ENCODE measurements at places on chromosomes 5 and 9.

DNA sequence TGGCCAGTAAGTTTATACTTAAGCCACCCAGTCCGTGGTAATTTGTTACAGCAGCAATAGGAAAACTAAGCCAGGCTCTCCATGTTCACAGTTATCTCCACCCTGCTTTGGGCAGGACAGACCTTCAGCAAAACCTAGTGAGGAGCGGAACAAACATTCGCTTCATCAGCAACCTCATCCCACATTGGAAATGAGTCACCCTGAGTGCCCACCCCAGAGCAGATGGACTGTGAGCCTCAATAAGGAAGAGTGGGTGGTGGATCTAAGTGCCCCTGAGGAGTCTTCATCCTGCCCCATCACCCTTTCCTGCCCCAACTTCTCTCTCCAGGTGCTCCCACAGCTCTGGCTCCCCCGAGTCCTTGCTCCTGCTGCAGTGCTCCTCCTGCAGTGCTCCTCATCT is 78.8 kb downstream of the FSTL4 start:
- no peak for DNase-seq

GRCh38 chr9:110129425-110129824 is 78.5 kb downstream of the C9orf152 start:
- DNase-seq, result no peak

GRCh38 chr9:81874931-81875330 is 53.3 kb upstream of the SPATA31D4 start:
- no peak for DNase-seq

GRCh38 chr5:115673596-115673995 is 47.8 kb upstream of the TMED7 start:
- no peak for DNase-seq

GRCh38 chr5:80103371-80103770 is 68.2 kb downstream of the THBS4 start:
- DNase-seq, result no peak

- no peak for DNase-seq
Measured at GRCh38 chr9:84141741-84142370, 161.3 kb downstream of the RMI1 start.

DNA sequence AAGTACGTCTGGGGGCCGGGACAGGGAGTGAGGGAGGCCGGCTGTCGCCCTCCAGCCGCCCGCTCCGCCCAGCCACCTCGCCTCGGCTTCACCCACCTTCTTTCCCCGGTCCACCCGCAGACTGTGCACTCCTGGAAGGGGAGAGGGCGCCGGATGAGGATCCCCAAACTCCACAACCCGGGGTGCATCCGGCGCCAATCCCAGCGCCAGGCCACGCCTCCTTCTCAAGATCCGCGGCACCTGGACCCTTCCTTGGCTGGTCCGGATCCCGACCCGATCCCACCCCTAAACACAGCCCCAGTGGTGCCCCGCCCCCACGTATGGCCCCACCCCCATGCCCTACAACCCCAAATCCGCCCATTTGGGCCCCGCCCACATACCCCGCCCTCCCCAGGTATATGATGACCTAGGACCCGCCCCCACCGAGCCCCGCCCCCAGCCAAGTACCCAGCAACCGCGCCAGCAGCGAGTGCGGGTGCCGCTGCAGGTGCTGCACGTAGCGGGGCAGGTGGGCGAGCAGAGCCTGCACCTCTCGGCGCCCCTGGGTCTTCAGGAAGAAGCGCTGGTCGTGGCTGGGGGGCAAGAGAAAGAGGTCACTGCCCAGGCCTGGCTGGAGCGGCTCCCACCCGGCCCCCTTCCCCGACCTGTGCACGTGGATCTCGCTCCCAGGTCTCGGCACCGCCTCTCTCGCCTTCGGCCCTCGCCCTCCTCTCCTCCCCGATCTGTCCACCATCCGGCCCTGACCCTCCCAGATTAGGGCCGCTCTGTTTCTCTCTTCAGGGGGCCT is 3.2 kb downstream of the PIP5KL1 start:
- peak; percentile 59 for DNase-seq

GRCh38 chr9:4553951-4554381 is 63.7 kb downstream of the SLC1A1 start:
- DNase-seq, result no peak

DNA sequence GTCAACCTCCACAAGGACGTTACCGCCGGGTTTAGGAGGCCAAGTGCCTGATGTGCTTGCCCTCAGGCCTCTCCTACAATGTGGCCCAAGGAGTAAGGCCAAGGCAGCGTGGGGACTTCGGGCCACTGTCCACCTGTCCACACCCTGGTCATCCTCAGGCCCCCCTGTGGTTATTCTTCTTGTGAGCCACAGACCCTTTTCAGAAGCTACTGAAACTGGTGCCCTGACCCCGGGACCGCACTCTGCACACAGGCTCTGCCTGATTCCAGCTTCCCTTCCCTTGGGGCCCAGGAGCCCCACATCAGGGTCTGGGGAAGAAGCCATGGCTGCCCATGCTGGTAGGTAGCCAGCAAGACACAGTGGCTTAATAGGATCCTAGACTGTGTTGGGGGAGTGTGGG is 128.8 kb downstream of the OLFM1 start:
- DNase-seq, result no peak

DNA sequence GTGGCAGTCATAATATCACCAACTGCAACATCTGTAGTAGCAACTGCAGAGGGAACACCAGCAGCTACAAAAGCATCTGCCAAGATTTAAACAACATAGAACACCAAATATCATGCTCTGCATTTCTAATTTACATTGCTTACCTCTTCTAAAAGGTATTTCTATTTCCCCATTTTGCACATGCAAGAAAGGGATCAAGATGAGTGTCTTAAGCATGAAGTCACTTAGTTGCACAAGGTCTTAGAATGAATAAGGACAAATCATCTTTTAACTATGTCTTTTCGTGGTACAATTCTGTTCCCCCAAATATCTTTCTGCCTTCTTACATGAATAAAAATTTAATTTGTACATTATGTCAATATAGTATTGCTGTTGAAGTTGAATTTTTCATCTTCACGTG is 1746.4 kb downstream of the EFNA5 start:
- DNase-seq, result no peak

DNA sequence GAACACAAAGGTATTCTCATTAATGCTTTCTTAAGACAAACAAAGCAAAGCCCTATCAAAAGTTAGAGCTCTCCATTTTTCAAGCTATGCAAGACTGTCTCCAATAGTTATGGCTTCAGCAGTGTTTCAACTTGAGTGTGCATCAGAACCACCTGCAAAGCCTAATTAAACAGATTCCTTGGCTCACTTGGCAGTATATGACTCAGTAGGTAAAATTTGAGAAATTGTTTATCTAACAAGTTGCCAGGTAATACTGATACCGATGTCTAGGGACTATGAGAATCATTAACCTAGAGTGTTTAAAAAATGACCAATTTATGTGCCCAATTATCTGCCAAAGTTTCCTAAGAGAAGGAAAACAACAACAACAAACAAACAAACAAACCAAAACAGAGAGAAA is 60.3 kb upstream of the PARP8 start:
- DNase-seq, result no peak

DNA sequence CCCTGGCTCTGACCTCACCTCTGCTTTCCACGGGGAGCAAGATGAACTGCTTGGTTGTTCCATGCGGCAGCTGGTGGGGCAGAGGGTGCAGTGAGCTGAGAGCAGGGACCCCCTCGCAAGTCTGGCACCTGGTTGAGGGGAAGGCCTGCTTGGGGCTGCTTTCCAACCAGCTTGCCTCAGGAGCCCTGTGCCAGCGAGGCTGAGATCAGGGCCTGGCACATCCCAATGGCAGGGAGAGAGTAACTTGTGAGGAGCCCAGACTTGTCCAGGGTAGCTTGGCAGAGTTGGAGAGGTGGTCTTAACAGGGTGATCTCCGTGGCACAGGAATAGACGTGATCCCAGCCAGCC is 68.9 kb downstream of the IQGAP2 start:
- no peak for DNase-seq

GRCh38 chr9:91416096-91416712 is 7.4 kb downstream of the NFIL3 start:
- DNase-seq, result no peak

- DNase-seq, result no peak
Measured at GRCh38 chr9:70696694-70697335, 282.4 kb upstream of the KLF9 start.

DNA sequence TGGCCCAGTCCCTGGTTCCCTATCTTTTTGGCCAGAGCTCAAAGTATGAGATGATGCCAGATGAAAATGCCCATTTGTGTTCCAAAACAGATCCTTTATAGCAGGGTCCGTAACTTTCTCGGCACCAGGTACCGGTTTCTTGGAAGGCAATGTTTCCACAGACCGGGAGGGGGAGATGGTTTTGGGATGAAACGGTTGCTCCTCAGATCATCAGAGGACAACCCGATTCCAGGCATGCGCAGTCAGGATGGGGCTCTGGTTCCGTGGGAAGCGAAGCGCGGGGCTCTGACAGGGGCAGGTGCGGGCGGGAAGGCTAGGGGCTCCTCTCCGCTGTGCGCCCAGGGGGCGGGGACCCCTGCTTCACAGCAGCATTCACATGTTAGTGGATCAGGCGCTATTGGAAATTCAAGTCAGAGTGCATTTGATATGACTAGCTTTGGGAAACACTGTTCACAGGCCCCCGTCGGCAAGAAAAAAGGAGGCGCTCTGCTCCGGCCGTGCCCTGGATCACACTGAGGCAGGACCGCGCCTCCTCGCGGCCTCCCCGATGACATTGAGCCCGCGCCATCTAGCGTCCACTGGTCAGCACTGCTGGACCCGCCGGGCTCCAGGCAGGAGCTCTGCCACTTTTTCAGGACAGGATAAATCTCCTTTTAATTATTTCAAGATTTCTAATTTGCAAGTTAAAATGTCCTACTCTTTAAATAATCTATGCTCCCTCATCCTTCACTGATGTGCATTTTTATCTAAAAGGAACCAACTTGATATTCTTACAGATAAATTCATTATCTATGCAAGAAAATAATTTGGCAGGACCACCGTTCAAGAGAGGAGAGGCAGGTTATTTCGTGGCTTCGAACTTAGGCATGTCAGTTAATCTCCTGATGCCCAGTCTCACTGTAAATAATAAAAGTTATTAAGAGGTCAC is 190.0 kb downstream of the FANCC start:
- peak; percentile 52 for DNase-seq

GRCh38 chr9:130971294-130971849 is 32.3 kb upstream of the FIBCD1 start:
- DNase-seq, result no peak

DNA sequence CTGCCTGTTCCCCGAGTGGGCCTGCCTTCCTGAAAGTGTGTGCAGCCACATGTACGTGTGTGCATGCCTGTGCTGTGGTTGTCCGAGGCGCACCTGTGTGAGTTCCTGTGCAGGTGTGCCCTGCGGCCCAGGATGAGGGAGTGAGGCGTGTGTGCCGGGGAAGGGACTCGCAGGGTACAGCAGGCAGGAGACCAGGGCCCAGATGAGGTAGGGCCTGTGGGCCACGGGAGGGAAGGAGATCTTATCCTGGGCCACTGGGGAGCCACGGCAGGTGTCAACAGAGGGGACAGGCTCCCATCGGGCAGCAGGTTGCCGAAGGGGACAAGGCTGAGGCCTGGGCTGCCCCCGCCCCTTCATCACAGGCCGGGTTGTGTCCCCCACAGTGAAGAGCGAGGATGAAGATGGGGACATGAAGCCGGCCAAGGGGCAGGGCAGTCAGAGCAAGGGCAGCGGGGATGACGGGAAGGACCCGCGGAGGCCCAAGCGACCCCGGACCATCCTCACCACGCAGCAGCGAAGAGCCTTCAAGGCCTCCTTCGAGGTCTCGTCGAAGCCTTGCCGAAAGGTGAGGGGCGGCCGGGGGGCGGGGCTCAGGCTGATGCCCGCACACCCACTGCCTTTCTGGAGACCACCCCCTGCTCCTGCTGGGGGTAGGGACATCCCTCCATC is 79.2 kb downstream of the LMX1B start:
- no peak for DNase-seq

GRCh38 chr9:125674981-125675973 is 31.7 kb downstream of the MAPKAP1 start:
- DNase-seq, result no peak

DNA sequence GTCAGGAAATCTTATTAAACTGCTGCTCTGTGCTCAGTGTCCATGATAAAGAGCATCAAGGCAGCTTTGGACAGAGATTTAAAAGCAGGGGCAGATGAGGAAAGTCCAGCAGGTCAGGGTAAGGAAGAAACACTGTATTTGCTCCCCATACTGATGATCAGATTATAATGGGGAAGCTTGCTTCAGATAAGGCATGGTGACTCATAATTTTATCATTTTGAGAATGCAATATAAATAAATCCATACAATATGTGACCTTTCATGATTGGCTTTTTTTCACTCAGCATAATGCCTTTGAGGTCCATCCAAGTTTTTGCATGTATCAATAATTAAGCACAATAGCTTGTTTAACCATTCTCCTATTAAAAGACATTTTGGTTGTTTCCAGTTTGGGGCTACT is 48.1 kb upstream of the LHFPL2 start:
- DNase-seq, result no peak

- DNase-seq, result no peak
Measured at GRCh38 chr5:135861641-135862040, 27.2 kb downstream of the SLC25A48 start.

DNA sequence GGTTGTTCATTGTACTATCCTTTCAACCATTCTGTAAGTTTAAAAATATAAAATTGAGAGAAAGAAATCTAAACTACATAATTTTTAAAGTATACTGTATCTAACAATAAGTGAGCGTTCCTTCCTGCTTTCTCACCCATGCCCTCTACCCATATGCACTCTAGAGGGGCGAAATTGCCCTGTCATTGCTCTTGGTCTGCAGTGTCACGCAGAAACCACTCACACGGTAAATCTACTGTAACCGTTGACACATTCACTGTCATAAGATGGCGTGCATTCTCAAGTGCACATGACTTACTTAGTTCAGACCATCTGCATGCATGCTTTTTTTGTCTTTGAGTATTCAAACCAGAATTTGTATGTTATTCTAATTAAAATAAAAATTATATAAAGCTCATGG is 55.7 kb upstream of the NIPBL start:
- DNase-seq, result no peak

GRCh38 chr9:111316796-111317195 is 13.2 kb downstream of the OR2K2 start:
- no peak for DNase-seq
